CD8-positive, alpha-beta memory T cell (primary cell): ENCODE measurements at places on chromosomes 4 and X.
A peak's percentile ranks its signal among the peaks of the same experiment; 100 is the strongest.

GRCh38 chr4:88628746-88629145 lies 36.5 kb downstream of the HERC3 start:
- no peak for DNase-seq

GRCh38 chr4:101018836-101019235 lies 328.5 kb downstream of the PPP3CA start:
- no peak for DNase-seq

DNA sequence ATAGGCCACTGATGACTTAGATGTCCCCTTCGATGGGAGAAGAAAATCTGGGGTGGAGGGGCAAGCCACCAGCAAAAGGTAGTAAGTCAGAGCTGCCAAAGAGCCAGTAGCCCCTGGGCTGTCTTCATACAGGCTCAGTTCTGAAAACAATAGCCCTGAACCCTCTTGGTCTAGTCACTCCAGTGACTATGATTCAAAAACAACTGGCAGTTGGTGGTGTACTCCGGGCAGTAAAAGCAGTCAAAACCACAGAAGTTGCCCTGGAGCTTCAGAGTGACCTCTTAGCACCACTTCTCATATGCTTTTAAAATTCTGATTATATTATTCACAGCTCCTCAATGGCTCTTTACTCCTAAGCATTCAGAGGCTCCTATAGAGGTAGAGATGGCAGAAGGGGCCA lies 164.3 kb upstream of the MAMLD1 start:
- DNase-seq: no peak

GRCh38 chr4:94181815-94182214 lies 25.9 kb upstream of the SMARCAD1 start:
- no peak for DNase-seq

GRCh38 chr4:169143335-169143734 lies 127.4 kb downstream of the SH3RF1 start:
- DNase-seq: no peak

GRCh38 chr4:53026233-53026632 lies 164.1 kb downstream of the RASL11B start:
- no peak for DNase-seq

DNA sequence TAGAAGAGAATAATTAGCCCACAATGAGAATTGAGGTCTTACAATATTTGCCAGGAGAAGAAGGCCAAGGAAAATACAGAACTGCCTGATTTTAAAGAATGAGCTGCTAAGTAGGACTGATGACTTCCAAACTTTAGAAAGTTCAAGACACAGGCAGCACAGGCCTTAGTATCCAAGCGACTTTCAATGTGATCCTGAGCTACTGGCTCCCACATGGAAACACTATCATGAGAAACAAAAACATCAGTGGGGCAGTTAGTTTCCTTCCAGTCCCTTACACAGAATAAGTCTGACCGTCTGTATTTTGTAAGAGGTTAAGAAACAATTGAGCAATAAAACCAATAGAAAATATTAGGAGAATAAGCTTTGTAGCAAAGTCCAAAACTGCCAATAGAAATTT lies 251.4 kb downstream of the COL25A1 start:
- no peak for DNase-seq

DNA sequence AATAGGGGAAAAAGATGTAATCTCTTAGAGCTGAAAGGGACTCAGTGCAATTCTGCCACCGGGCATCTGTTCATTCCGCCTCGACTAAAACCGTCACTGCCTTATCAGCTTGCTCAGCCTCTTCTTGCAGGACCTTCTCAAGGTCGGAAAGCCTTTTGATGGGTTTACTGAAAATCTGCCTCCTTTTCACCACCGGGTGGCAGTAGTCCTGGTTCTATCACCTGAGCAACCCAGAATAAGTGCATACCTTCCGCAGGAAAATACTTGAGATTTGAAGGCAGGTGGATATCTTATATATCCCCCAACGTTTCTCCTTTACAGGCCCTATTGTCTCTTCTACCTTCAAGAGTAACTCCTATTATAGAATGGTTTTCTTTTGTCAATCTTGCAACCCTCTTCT lies 103.4 kb upstream of the PAK3 start:
- DNase-seq: no peak

DNA sequence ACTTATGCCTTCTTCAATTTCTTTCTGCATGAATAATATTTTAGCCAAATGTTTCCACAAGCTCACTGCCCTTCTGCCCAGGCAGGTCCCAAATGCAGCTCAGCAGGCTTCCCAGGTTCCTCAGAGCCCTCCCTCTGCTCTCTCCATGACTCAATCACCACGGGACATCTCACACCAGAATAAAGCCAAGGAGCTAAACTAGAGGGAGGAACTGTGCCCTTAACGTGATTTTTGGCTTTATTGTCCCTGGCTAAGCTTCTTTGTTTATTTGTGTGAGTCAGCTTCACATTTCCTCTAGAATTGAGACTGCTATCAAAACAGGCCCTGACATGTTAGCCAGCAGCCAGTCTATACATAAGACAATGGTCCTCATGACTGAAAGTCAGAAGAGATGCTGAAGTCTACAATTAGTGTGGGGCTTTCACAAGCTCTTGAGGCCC lies 186.4 kb upstream of the GALNT7 start:
- DNase-seq: no peak

- no peak for DNase-seq
Measured at GRCh38 chrX:121365572-121366161, 318.3 kb downstream of the GLUD2 start.

GRCh38 chr4:76363556-76364290 lies 57.2 kb downstream of the STBD1 start:
- DNase-seq: no peak

DNA sequence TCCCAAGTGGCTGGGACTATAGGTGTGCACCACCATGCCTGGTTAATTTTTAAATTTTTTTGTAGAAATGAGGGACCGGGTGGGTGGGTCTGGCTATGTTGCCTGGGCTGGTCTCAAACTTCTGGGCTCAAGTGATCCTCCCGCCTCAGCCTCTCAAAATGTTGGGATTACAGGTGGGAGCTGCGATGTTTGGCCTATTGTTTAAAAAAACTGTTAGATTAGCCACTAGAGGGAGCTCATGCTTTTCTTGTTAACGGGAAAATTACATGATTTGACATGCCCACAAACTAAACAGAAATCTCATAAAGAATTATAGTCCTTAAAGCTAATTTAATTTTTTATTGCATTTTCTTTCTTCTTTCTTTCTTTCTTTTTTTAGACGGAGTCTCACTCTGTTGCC lies 5.0 kb upstream of the SDAD1 start:
- peak; percentile 47 for DNase-seq

GRCh38 chrX:25295466-25295865 lies 279.7 kb upstream of the ARX start:
- DNase-seq: no peak

- no peak for DNase-seq
Measured at GRCh38 chr4:30952526-30953219, 232.5 kb downstream of the PCDH7 start.

DNA sequence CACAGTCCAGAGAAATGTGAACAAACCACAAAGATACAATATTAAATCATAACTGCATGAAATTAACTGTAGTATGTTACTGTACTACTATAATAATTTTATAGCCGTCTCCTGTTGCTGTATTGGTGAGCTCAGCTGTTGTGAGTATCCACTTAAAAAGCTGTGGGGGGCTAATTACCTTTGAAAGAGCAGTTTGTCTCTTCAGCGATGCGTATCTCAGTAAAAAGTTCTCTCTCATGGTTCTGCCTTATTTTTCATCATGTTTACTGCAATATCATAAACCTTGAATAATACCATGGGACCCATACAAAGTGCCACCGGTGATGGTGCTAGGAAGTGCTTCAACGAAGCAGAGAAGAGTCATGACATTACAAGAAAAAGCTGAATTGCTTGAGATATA lies 8.4 kb upstream of the MSMO1 start:
- no peak for DNase-seq

DNA sequence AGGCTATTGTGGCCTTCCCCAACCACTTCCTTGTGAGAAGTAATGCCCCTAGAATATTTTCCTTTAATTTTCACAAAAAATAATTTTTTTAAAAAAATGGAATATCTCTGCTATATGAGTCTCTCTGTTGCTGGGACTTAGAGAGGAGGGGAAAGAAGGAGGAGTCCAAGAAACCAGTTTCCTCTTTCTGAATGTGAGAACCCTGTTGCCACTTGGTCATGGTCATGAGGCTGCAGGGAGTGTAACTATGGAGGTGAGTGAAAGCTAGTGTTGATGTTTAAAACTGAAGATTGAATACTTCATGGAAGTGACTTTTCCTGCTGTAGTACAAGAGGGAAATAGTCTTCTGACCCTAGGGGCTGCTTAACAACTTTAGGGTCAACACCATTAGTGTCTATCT lies 20.4 kb downstream of the KIAA1210 start:
- no peak for DNase-seq

DNA sequence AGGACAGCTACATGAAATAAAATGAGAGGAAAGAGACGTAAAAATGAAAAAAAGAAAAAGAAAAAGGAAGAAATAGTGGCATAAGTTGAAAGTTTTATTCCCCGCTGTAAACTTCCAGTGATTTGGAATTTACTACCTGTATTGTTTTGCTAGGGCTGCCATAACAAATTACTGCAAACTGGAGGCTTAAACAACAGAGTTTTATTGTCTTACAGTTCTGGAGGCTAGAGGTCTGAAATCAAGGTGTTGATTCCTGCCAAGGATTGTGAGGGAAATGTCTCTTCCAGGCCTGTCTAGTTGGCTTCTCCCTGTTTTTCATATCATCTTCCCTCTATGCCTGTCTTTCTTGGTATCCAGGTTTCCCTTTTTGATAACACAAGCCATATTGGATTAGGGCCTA lies 119.4 kb upstream of the PACRGL start:
- DNase-seq: no peak

GRCh38 chr4:68141852-68142251 lies 12.2 kb upstream of the TMPRSS11F start:
- DNase-seq: no peak

DNA sequence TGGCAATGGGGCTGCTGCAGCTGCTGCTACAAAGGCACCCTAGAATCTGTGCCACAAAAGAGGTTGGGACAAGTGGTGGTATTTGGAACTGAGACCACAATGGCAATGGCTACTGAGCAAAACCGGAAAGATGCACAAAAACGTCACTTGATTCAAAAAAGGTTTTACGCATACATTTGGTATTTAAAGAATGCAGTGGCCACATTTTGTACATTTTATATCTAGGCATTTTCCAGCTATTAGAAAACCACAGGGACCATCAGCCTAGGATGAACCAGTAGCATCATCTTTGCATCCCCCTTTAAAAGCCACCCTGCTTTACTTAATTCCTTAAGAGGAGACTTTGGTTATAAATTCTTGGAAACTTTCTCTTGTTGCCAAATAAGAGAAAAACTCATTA lies 104.8 kb upstream of the CXCL13 start:
- DNase-seq: no peak

DNA sequence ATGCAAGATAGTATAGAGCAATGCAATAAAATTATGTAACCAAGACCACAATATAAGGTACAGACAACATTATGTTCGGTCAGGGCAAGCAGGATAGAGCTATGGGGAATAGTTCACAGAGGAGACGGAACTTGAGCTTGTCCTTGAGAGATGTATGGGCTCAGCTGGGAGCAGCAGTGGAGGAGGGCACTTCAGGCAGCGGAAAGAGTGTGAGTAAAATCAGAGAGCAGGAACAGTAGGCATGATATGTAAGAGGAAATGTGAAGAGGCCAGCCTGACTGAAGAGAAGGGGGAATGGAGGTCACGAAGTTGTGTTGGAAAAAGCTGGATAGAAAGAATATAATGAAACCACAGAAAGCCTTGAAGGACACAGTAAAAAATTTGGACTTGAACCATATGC lies 217.2 kb upstream of the NOCT start:
- no peak for DNase-seq
